ENCODE measurements at places on chromosomes 2 and 18.
A peak's percentile ranks its signal among the peaks of the same experiment; 100 is the strongest.

- peak; percentile 94 for DNase-seq
These were observed 17.5 kb upstream of the TMEM163 start for GRCh38 chr2:134736167-134736880.

DNA sequence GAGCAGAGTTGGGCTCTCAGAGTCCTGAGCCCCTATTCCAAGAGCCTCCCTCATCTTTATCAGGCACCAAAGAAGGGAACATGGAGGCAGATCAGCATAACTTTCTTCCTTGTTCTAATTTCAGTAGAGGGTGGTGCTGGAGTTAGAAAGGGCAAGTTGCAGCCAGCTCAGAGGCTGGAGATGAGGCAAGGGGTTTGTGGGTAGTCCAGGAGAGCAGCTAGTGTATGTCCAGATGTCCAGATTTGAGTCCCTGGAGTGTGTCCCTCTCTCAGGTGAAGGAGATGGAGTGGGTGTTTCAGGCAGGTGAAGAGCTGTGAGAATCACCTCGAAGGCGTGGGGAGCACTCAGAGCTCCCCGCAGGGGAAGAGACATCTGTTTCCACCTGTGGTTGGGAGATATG lies 478 bp upstream of the PRKAG3 start:
- peak; percentile 16 for DNase-seq

DNA sequence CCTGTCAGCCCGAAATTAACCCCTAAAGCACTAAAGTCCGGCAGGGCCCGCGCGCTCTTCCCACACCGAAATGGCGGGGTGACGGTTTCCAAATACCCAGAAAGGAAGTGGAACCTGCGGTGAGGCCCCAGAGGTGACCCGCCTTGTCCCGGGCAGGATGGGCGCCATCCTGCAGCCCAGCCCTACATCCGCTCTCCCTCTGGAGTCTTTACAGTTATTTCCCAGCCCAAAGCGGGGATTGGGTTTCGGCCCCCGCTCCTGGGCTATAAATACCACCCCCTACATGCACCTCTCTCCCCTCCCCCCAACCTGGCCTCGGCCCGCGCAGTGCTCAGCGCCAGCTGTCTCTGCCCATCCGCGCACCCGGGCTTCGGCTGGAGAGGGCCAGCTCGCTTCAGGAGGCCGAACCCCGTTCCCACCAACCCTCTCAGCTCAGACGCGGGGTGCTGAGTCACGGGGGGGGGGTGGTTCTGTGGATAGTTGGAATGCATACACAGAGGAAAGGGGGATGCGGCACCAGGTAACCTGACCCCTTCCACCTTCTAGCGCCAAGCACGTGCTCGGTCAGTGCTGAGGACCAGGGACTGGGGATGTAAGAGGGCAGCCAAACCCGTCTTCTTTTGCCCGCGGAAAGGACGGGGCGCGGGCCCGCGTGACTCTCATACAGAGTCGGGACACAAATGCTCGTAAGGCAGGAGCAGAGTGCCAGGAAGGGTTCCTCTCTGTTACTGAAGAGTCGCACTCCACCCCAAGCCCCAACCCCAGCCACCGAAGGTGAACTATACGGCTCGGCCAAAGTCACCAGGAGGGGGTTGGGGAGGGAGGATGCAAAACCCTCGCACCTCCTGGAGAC lies at the start of gene TUBA4B:
TUBA4B (plus strand) TSS at position 344 of the 853 bp plus-strand sequence; CDS start at position 509, 165 bp downstream.
- peak; percentile 61 for DNase-seq

GRCh38 chr2:219398721-219399363 lies 11.1 kb upstream of the DNPEP start:
- peak; percentile 16 for DNase-seq

GRCh38 chr18:61669320-61669719 lies 223.5 kb downstream of the RNF152 start:
- no peak for DNase-seq

DNA sequence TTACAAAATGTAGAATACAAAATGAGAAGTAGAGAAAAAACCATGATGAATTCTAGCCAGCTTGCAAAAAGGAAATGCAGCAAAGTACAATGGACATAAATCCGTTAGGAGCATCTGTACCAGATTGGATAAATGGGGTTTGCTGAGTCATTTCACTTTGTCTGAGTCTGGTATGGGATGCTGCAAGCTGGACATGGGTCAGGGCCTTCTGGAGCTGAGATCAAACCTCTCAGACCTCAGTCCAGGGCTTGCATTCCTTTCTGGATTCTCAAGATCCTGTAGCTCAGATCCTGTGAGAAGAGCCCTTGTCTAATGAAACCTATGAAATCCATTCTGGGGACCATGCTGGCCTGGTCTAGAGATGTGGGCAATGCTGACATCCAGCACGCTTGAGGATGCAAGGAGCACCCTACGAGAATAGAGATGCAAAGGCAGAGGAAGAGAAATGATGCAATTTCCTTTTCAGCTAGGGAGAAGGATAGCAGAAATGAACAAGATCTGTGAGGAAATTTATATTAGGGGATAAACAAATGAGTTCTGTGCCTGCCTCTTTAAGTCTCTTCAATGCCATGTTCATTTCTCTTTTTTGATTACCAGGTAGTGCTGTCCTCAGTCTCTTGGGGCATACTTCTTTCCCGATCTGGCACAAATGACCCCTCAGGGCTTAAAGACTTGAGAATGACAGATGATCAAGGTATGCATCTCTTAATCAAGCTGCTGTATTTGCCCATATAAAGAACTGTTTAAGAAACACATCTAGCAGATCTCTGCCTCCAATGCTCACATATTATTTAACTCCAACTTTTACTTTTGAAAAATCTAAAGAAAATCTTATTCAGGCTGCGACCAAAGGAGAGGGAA lies 230.4 kb downstream of the MEIS1 start:
- DNase-seq = no peak

- DNase-seq = no peak
These were observed 2.2 kb downstream of the LRRTM4 start for GRCh38 chr2:77519888-77520506.

DNA sequence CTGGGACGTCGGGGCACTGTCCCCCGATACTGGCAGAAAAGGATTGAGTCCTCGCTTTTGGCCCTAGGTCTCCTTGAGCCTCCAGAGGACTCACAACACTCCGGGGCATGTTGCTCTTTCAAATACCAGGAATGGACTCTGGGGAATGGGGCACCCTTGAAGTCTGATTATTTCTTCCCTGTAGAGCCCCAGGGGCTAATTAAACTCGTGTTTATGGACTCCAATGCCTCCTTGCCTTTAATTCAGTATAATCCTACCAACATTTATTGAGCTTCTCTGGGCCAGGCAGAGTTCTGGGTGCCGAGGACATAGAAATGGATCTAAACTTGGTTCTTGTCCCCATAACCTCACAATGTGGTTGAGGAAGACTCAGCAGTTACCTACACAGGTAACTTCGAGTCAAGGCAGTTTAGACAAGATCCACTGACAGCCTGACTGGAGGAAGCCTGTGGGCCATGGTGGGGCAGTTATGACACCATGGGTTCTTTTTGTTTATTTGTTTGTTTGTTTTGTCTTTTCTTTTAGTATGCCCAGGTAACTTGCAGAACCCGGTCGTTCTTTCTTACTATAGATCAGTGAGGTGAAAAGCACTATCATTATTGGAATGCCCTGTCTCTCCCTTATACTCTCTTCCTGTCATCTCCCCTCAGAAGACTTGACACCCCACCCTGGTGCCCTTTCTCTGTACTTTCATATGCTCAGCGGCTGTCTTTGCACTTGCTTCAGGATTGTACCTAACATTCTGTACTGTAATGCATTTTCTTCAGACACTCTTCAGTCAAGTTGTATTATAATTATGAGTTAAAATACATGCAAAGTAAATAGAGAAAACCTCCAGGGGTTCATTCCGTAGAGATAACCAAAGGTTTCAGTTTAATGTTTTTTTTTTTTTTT lies 3.2 kb downstream of the CFLAR start:
- peak; percentile 63 for DNase-seq

DNA sequence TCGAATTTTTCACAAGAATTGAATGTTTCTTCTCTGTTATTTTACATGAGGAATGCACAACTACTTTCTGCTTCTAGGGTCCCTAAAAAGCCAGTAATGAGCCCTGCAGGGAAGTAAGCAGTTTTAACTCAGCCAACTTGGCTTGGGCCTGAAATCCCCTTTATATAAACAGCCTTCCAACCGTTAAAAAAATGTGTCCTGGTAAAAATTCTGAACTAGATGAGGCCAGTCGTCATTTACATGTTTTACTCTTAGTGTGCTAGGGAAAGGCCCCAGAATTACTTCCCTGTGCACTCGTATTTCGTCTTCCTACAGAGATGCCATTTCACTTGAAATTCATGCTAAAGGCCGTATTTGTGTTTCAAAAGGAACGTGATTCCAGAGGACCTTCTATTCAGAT lies 42.4 kb upstream of the RPE start:
- DNase-seq = no peak

DNA sequence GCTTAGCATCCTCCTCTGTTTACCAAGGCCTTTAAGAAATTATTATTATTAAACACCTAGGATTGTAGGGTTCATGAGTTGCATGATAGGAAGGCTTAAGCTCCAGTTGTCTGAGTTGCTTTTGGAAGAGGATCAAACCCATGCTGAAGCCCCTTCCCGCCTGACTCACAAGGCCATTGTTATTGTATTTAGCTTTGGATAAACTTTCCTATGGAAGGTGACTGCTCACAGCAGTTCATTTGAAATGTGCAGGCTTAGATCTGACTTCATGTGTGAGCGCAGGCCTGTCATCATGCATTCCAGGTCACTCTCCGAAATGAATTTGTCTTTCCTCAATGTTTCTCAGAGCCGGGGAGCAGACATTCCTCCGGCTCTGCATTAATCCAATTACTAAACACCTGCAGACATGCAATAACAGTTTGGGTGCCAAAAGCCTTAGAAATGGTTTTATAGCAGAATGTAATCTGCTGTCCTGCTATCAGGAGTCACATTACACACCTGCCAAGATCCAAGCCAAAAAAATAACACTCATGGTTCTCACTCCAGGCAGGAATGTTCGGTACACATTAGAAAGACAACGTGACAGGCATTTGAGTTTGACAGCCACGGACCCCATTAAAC lies 119.9 kb downstream of the OSR1 start:
- no peak for DNase-seq

DNA sequence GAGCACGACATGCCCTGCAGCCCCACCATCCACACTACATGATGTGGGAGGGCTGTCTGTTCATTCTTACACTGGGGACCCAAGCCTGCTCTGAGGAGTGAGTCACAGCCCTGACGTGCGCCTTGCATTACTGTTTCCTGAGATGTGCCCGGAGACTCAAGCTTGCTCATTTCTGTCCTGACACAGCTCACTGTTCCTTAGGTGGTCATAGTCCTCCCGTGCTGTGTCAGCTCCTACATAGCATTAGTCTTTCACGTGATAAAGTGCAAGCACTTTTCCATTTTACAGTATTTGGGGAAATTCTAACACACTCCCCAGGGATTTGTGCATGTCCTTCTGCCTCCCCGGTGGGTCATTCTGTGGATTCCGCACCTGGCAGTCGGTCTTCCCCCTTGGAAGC lies 46.2 kb upstream of the TRIM43B start:
- DNase-seq = peak; percentile 39

DNA sequence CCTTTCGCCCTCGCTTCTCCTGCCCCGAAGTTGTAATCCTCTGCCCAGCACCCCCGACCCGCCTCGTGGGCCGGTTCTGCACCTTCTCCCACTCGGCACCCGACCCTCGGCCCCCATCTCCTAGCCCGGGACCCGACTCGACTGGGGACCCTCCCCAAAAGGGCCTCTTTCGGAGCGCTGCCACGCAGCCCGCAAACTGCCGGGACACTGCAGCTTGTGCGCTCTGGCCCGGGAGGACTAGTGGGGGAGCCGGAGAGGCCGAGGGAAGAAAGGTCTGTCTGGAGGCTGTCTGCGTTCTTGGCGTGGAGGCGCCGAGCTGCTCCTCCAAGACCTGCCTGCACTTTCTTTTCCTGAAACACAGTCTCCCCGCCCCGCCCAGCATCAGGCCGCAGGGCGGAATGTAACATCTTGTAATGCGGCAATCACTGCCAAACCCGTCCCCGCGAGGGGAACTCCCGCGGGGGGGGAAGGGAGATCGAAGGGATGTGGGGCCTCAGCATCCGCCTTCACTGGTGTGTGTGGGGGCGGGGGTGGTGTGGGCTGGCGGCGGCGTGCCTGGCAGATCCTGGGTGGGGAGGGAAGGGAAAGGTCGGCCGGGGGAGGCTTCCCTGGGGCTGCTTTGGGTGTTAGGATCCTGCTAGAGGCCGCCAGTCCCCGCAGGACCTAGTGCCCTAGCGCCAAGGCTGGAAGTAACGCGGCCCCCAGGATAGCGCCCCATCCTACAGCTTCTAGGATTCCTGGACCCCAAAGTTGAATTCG lies 7.4 kb downstream of the DLX2 start:
- DNase-seq = peak; percentile 85

- no peak for DNase-seq
These were observed 9.7 kb upstream of the SFXN5 start for GRCh38 chr2:73081181-73081671.

- DNase-seq = peak; percentile 77
These were observed 87.5 kb downstream of the TCF4 start for GRCh38 chr18:55500316-55501086.

- DNase-seq = peak; percentile 23
These were observed 221.3 kb upstream of the CTAGE1 start for GRCh38 chr18:22639026-22639463.

- peak; percentile 64 for DNase-seq
These were observed 157.8 kb downstream of the SMAD2 start for GRCh38 chr18:47772374-47773248.

DNA sequence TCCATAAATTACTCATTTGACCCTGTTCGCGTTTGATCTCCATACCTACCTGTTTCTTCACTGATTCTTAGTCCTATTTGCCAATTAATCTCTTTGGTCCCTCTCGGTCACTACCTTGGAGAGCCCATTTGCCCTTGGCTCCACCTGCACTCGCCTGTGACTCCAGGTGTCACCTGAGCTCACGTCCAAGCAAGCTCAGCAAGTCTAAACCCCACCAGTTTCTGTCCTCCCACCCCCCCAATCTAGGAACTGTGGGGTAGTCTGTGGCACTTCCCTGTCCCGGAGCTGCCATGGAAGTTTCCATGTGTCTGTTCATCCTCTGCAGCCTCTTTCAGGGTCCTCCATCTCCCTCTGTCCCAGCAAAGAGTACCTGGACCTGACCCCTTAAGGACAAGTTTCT lies 68.1 kb upstream of the BCL2L11 start:
- no peak for DNase-seq

- no peak for DNase-seq
These were observed 18.0 kb downstream of the PTPN18 start for GRCh38 chr2:130373808-130374365.

- no peak for DNase-seq
These were observed 52.8 kb upstream of the SPP2 start for GRCh38 chr2:233997707-233998106.

GRCh38 chr2:227606476-227606875 lies 7.8 kb downstream of the SCYGR2 start:
- no peak for DNase-seq

DNA sequence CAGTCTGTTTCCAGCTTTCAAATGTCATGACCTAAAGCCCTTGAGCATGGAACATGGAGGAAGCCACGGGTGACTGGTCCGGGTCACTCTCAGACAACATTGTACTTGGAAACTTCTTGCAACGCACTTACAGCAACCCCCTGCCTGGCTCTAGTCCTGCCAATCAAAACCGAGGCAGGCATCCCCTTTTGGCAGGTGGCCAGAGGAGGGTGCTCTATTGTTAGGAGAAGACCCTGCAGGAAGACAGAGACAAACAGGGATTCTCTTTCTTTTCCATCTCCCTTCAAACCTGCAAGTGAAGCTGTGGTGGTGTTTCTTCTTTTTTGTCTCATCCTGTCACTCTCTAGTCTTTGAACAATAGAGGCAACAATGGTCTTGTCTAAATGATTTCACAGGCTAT lies 667.2 kb downstream of the ZEB2 start:
- no peak for DNase-seq
